ENCODE measurements at places on chromosomes 13 and 19. TPM values are rescaled to one million over a fixed set of nuclear protein-coding genes. Genes with fewer than 3 reads are reported as not detected.

MAG gene
- total RNA-seq = not detected

SLC1A6 gene
- total RNA-seq = not detected

PRR19 gene
- total RNA-seq = 0.84 TPM

RXFP2 gene
- not detected for total RNA-seq

ERF gene
- 32.7 TPM for total RNA-seq

SPACA4 gene
- total RNA-seq = not detected

KANK3 gene
- 156 TPM for total RNA-seq

KIR3DL2 gene
- not detected for total RNA-seq

FREM2 gene
- 0.05 TPM for total RNA-seq

PODNL1 gene
- total RNA-seq = 0.09 TPM

FFAR3 gene
- not detected for total RNA-seq

OR10H1 gene
- not detected for total RNA-seq

ASPDH gene
- total RNA-seq = not detected

FFAR1 gene
- not detected for total RNA-seq

TMEM259 gene
- total RNA-seq = 67.2 TPM
